ENCODE measurements at places on chromosomes 3 and 15.

DNA sequence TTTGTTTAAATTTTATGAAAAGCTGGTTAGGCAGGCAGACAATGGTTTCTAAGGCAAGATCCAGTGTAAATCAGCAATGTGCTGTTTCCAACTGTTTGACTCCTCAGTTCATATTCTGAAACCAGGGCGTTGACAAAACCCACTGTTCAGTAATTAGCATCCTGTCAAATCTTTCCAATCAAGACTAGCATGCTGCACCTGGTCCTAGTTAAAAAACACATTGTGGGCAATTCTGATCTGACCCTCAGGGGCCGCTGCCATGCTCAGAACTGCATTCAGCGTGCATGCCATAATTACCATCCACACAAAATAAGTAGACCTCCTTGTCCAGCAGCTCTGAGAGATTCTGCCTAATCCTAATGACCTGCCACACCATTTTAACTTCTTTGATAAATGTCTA lies 20.9 kb upstream of the RBP1 start:
- no peak for DNase-seq

- DNase-seq: no peak
Observed at GRCh38 chr15:29208836-29209235, 60.8 kb downstream of the NSMCE3 start.

DNA sequence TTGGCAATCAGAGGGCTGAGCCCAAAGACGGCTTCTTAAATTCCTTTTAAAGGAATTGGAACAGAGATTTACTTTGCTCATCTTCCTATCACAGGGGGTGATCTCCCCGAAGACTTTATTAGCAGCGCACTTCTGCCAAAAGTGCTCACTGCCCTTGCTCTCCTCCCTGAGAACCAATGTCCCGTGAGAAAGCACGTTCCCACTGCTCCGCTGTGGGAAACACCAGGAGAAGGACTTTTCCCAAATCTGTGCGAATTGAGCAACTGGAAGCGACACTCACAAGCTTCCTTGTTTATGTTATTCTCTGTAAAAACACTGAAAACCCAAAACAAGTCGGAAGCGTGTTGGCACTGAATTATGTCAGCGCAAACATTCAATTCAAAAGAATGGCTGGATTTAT lies 670.8 kb upstream of the NR2F2 start:
- DNase-seq: no peak

DNA sequence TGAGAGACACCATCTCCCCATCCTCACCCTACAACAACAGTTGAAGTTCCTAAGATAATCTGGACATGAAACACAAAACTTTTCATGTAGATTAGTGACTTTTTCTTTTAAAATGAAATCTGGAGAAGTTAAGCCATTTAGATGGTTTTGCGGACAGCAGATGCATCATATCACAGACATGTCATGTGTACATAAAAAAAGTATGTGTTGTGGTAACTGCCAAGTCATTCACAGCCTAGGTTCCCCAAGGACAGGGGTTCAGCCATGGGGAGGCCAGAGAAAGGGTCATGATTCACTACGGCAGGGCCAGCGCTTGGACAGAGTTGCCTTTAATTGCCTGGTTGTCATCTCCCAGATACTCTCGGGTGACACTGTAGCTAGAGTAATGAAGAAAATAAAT lies 163.2 kb downstream of the PDZRN3 start:
- no peak for DNase-seq

DNA sequence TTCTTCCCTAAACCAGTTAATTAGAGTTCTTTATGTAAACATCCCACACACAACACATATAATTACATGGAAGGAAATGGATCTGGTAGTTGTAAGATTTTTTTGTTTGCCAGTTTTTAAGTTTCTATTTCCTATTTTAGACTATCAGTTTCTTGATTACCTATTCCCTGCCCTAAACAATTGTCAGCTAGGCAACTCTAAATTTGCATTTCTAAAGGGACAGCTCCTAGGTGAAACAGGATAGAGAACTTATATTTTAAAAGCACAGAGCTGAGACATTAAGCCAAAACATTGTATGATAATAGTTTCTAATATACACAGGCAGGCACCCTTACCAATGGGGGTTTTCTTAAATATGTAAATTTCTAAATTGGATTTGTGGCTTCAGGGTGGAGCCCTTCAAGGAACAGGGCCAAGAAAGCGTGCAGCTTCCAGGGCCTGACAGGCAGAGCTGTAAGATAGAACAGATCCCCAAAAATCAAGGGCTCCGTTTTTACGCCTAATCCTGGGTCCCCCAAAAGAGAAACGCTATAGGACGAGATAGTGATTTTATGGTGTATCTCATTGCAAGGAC lies 8.9 kb downstream of the LEKR1 start:
- no peak for DNase-seq
